DMS53 (cell line): ENCODE measurements at places on chromosomes 16 and 17.
A peak's percentile ranks its signal among the peaks of the same experiment; 100 is the strongest.

- DNase-seq: peak; percentile 60
Measured at GRCh38 chr17:6374271-6374691, 60.6 kb downstream of the AIPL1 start.

GRCh38 chr17:5035315-5035714 is at the start of gene SLC52A1:
Gene SLC52A1 (minus strand): TSS chr17:5035426. CDS start chr17:5034606, 820 bp downstream.
- DNase-seq: peak; percentile 51

DNA sequence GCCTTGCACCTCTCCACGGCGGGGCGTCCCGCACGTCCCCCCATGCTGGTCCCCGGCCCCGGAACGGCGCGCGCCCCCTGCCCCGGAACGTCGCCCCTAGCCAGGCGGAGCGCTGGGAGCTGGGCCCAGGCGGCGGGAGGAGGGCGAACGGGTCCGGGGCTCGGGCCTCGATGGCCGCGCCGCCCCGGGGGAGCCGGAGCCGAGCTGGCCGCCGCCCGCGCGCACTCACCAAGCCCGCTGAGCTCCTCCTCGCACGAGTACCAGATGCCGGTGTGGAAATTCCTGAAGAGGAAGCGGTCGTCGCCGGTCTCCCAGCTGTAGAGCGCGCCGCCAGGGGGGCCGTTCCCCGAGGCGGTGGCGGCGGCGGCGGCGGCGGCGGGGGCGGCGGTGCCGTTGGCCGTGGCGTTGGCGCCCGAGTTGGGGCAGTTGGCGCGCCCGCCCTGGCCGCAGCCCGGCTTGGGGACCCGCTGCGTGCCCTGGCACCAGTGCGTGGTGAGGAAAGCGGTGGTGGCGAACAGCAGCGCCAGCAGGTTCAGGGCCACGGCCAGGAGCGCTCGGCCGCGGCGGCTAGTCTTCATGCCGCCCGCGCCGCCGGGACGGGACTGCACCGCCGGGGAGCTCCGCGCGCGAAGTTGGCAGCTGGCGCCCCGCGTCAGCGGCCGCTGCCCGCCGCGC is 530 bp downstream of the GSG1L start:
- DNase-seq: peak; percentile 9

GRCh38 chr17:58517378-58517927 is 3.0 kb upstream of the MTMR4 start:
- no peak for DNase-seq

- peak; percentile 95 for DNase-seq
Measured at GRCh38 chr17:5237541-5238016, 2.9 kb upstream of the SCIMP start.

- no peak for DNase-seq
Measured at GRCh38 chr17:18992454-18993130, 12.0 kb downstream of the FAM83G start.

GRCh38 chr17:56826611-56827414 is 6.9 kb downstream of the C17orf67 start:
- no peak for DNase-seq

DNA sequence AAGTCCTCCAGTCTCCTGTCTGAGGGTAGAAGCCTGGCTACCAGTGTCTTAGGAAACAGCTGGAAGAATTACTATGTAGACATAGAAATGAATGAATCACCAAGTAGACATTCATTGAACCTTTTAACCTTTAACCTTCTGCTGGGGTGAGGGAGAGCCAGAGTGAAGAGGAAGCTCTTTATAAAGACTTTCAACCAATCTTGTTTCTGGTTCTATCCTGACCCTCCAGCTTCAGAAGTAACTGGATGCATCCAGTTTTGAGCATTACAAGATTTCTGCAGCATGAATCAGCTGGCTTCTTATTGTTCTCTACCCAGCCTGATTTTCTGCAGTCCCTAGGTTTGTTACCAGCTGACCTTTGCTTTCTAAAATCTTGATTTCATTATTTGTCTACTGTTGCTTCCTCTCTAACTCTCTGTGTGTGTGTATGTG is 8.5 kb downstream of the TEKT1 start:
- DNase-seq: peak; percentile 25

GRCh38 chr17:7241090-7241733 is 1.0 kb downstream of the GABARAP start:
- DNase-seq: peak; percentile 77

DNA sequence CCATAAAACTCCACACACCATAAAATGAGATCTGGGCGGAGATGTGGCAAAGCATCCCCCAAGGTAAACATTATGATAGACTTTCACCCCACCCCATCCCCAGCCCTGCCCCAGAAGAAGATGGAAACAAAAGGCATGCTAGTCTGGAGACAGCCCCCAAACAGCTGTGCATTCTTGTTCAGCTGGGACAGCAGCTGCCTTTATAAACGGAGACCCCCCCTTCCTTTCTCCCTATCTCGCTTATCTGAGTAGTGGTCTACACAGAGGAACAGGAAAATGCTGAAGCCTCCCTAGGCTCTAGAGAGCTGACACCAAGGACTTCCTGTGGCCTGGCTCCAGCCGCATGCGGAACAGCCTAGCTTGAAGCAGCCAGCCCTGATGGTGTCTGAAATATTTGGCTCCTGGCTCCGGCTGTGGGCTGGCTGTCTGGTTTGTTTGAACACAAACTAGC is 190.3 kb upstream of the ANKFN1 start:
- DNase-seq: no peak

GRCh38 chr16:5015351-5015750 is 18.4 kb downstream of the NAGPA start:
- DNase-seq: no peak

DNA sequence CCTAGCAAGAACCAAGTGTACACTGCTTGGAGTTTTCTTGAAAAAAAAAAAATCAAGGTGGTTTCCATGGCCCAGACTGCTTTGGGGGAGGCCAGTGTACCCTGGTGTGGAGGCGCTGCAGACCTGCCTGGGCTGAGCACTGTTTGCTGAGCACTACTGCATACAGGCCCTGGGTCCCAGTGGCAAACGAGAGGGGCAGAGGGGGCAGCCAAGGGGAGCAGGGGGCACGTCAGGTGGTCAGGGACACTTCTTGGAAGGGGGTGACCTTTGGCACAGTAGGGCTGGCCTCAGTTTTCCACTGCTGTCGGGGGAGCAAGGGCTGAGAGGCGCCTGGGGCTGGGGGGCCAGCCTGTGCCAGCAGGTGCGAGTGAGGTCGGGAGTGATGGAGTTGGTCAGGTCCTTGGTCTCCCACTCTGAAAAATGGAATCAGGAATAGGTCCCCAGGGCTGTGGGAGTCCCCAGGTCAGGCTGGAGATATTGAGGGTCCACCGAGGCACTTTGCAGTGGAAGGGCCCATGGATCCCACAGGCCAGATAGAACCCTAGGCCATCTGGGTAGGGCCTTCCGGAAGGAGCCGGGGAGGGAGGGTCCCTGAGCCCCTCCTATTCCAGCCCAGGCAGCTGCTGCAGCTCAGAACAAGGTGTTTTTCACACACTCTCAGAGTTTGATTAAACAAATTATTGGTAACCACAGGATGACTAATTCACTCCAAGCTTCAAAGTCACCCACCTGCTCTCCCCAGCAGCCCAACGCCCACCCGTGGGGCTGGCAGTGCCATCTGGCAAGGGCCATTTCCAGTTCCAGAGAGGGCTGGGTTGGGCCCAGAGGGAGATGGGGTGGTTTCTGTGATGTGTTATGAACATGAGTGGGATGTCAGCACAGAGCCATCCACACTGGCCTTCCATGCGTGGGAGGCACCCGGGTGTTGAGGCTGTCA is 3.5 kb downstream of the ZFPM1 start:
- peak; percentile 13 for DNase-seq

DNA sequence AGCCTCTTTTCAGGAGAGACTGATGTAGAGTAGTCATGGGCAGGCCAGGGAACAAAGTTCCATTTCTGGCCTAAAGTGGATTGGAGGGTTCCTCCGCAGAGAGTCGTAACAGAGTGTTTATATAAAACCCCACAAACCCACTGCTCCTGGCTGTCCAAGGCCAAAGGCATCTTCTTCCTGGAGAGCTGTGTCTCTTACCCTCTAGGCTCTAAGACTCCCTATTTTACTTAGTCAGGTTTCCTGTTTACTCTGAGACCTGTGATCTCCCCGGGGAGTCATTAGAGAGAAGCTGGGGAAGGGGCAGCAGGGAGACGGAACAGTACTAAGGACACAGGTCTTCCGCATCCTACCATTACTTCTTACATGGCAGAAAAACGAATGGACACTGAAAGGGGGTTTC is 69.5 kb downstream of the HIC1 start:
- no peak for DNase-seq

GRCh38 chr16:72427051-72427782 is 255.3 kb upstream of the PMFBP1 start:
- DNase-seq: no peak

GRCh38 chr16:6926762-6927161 is 405.9 kb upstream of the RBFOX1 start:
- DNase-seq: no peak

GRCh38 chr17:83127431-83128160 is 48.2 kb downstream of the METRNL start:
- DNase-seq: no peak

DNA sequence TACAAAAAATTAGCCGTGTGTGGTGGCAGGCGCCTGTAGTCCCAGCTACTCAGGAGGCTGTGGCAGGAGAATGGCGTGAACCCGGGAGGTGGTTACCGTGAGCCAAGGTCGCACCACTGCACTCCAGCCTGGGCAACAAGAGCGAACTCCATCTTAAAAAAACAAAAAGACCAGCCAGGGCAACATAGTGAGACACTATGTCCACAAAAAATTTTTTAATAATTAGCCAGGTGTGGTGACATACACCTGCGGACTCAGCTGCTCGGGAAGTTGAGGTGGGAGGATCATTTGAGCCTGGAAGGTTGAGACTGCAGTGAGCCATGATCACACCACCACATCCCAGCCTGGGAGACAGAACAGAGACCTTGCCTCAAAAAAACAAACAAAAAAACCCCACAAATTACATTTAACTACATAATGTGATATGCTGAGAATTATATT is 29.1 kb downstream of the FANCA start:
- peak; percentile 28 for DNase-seq

DNA sequence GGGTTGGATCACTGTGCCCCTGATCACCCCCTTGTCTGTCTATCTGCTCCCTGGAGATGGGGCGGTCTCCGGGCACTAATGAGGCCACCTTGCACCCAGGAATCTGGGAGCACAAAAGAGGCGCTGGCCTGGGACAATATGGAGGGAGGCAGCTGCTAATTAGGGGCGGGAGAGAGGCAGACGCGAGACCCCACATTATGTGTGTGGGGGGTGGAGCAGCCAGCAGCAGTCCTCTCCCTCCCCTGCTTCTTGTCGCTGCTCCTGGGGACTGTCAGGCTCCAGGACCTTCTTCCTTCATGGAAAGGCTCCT is 324 bp upstream of the HCRT start:
- no peak for DNase-seq
